Sciatic nerve (tissue), 2 donors: ENCODE measurements at places on chromosomes 13 and 19. TPM values are rescaled to one million over a fixed set of nuclear protein-coding genes. Genes with fewer than 3 reads are reported as not detected.

DNA sequence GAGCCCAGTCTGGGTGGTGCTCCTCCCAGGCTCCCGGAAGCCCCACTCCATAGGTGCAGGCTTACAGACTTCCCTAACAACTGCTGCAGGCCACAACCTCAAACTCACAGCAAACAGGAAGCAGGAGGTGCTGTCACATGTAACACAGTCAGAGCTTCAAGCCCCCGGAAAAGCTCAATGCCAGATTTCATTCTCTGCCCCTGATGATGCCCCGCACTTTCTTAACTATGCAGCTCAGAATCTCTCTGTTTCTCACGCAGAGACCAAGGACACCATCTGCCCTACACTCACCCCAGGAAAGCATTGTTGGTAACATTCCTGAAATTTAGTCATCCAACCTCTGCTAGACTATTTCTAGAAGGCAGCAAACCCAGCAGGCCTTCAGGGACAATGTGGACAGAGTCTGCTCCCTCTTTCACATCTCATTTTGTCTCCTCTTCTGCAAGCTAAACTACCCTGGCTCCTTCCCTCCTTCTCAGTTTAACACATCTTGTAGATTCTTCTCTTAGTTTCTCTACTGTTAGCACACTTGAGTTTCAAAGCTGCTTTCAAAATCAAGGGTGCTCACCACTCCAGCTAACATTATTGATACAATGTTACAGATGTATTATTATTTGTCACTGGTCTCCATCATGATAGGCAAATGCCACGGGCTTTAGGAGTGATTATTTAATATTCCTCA, 162.5 kb downstream of the KCTD12 start:
- DNase-seq = no peak

- DNase-seq = no peak
Observed at GRCh38 chr19:36773223-36773579, 594 bp upstream of the ZNF850 start.

DNA sequence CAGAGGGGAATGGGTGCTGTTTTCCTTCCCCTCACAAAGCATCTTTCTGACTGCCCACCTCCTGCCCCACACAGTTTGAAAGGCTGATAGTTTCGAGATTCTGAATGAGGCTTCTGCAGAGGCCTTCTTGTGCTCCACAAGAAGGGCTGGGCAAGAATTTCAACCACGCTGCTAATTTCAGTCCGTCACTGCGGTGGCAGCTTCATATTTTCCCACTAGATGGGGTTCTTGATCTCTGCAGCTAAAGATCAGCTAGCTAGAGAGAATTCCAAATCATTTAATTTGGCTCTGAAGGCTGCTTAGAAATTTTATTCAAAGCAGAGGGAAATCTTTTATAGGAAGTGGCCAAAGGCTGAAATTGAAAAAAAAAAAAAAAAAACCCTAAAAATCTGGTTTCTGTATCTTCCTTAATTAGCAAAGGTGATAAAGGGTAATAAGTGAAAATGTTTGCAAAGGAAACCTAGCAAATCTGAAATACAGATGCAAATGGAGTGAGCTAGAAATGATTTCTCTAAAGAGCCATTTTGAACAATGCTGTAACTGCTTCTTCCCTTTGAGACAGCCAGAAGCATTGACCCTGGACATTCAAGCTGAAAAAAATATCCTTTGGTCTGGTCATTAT, 38.0 kb upstream of the C13orf42 start:
- peak; percentile 68 for DNase-seq

Gene ZNF536
- total RNA-seq = 43.2 TPM

Gene C5AR2
- 6.1 TPM for total RNA-seq
